Coronary artery (tissue), 2 donors: ENCODE measurements at places on chromosomes 12 and 14.

- DNase-seq = no peak
Measured at GRCh38 chr14:97634751-97635150, 837.6 kb downstream of the VRK1 start.

- no peak for DNase-seq
Measured at GRCh38 chr12:32181498-32182175, 75.0 kb downstream of the BICD1 start.

- DNase-seq = no peak
Measured at GRCh38 chr12:115946867-115947695, 330.4 kb downstream of the MED13L start.

DNA sequence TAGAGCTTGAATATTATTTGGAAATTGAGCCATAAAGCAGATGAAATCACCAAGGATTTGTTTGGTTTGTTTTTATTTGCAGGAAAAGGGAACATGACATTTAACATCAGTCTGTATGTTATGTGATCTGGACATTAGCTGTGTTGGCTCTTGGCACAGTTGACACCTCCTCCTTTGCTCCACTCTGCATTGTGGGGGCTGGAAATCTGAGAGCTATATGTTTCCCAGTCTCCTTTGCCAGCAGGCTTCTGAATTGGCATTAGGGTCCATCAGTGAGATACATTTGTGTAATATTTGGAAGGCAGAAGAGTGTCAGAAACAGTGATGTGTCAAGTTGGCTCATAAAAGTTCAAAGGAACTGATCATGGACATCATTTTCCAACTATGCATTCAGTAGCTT is 322.1 kb upstream of the ATP2B1 start:
- DNase-seq = no peak

DNA sequence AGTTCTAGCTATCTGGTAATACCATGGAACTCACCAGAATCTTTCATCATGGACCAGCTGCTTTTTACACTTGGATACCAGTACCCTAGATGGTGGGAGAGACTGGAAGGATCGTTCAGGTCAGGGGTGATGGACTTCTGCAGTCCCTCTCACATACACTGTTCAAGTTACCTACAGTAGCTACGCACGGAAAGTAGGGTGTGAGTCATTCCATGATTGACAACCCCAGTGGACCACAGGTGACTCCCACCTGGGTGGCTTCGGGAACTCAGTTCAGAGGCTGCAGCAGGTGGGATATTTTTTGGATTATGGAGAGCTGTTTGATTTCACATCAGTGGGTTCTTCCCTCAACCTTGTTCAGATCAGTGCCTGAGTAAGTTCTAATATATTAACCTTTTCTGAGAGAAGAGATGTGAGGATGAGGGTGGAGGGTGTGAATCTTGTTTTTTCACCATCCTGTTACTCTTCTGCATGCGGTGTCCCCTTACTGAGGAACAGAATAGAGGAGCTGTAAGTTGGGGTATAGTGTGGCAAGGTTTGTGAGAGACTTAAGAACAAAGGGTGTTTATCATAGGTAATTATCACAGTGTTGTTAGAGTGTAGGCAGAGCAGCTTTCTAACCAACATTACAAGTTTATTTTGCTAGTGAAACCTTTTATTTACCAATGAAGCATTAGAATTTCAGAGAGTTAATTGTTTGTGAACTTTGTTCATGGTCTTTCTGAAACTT is 39.6 kb downstream of the PRKCH start:
- DNase-seq = no peak

- no peak for DNase-seq
Measured at GRCh38 chr12:130200445-130200844, 38.2 kb downstream of the FZD10 start.

GRCh38 chr12:30853561-30854133 is 72.9 kb upstream of the TSPAN11 start:
- peak; percentile 53 for DNase-seq

GRCh38 chr14:44736326-44736725 is 225.4 kb downstream of the KLHL28 start:
- no peak for DNase-seq

DNA sequence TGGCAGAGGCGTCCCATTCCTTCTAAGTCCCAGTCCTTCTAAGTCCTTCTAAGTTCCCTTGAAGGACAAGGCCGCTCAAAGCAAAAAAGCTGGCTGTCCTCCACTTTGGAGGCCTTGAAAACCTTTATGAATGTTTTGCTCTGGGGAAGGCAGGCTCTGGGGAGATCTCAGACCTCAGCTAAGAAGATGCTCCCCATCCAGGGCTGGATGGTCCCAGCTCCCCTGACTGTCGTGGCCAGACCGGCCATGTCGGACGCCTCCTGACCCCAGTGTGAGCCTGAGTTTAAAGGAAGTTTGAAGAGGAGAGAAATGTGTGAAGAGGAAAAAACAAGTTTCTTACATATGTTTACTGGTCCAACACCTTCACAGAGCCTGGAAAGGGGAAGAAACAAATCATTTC is 5.9 kb downstream of the KRT84 start:
- no peak for DNase-seq

- no peak for DNase-seq
Measured at GRCh38 chr12:77382096-77382742, 316.9 kb upstream of the E2F7 start.

GRCh38 chr12:59317598-59317997 is 278.2 kb upstream of the SLC16A7 start:
- no peak for DNase-seq

DNA sequence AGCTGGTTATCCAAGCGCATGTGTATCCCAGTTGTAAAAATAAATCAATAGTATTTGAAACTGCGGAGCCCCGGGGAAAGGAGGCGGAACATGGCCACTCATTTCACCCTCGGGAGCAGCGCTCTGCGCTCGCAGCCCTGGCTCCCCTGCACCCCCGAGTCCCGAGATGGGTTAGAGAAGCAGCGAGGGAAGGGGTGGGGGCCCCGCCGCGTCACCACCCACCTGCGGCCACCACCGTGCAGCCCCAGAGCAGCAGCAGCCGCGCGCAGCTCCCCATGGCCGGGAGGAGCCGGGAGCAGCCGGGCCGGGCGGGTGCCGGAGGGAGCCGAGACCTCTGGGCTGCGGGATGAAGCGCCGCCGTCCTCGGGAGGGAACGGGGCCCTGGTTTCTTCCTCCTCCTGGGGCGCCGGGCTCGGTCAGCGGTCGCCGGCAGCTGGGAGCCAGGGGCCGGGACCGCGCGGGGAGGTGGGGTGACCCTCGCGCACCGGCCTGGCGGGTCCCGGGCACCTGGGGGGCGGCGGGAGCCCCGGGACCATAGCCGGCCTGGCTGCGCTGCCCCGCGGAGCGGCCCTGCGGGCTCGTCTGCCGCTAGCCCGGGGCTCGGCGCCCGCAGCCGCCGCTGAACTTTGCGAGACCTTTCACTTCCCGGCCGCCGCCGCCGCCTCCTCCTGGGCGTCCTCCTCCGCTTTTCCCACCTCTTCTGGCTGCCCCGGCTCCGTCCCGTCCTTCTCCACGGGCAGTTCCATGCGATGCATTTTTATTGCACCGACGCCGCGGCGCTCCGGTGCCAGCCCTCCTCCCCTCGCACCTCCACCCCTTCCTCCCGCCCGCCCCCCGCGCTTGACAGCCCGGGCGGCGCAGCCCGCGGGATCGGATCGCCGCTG is at the start of gene NTN4:
Gene NTN4 (minus strand): TSS at position 732 of the 884 bp plus-strand sequence. CDS start 455 bp downstream, at position 277.
- peak; percentile 77 for DNase-seq

- no peak for DNase-seq
Measured at GRCh38 chr12:44088647-44089046, 252.8 kb downstream of the TMEM117 start.

DNA sequence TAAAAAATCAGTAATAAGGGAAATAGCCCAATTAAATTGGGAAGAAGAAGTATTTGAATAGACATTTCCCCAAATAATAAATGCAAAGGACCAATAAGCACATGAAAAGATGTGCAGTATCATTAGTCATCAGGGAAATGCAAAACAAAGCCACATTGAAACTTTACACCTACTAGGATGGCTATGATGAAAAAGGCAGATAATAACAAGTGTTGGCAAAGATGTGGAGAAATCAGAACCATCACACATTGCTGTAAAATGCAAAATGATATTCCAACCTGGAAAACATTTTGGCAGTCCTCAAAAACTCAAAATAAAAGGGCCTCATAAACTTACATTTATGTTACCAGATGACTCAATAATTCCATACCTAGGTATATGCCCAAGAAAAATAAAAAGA is 131.1 kb upstream of the G2E3 start:
- no peak for DNase-seq

DNA sequence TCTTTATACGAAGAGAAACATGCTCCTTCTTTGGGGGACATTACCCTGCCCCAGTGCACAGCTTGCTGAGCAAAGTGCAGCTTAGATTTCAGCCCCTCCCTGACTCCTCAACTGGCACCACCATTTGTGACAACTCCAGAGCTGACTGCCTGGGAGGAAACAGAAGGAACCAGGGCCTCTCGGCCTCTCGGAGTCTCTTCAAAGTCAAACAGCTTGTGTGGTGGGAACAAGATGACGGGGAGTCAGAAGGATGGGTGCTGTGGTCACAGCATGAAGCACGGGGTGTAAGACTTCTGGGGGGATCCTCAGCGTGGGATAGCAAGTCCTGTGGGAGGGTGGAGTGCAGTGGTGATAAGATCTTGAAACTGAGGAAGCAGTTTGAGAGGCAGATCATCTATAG is 123.5 kb upstream of the BCL2L14 start:
- DNase-seq = no peak

GRCh38 chr14:66507181-66507721 is 696 bp upstream of the GPHN start:
- no peak for DNase-seq

GRCh38 chr14:97331526-97331925 is 534.3 kb downstream of the VRK1 start:
- DNase-seq = no peak

DNA sequence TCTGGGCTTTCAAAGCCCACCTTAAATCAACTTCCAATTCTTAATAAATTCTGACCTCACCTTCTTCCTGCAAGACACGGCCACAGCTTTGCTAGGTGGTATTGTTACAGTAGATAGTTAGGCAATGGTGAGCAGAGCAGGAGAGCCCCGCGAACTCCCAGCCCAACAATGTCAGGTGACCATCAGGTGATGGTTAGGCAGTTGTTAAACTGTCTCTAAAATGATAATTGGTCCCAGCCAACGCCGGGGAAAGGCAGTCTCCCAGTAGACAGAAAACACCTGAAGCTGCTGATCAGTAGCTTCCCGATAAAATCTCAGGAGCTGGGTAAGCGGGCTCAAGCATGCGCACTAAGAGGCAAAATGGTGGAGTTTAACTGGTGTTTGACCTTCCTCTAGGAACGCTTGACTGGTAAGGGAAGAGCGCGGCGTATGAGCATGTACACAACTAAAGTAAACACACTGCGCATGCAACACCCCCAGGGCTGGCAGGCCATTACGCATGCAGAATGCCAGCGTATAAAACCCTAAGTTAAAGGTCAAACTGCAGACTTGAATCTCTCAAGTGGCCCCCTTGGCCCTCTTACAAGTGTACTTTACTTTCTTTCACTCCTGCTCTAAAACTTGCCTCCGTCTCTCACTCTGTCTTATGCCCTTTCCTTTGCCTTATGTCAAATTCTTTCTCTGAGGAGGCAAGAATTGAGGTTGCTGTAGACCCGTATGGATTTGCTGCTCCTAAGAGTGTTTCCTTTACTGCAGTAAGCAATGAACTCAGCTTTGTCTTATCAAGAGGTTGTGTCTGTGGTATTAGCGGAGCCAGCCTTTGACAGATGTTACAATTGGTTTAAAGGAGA is 113.5 kb downstream of the C12orf75 start:
- DNase-seq = no peak

DNA sequence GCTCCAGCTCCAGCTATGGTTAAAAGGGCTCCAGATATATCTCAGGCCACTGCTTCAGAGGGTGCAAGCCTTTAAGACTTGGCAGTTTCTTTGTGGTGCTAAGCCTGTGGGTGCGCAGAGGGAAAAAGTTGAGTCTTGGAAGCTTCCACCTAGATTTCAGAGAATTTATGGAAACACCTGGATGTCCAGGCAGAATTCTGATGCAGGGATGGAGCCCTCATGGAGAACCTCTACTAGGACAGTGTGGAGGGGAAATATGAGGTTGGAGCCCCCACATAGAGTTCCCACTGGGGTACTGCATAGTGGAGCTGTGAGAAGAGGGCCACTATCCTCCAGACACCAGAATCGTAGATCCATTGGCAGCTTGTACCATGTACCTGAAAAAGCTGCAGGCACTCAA is 69.9 kb downstream of the SDR9C7 start:
- DNase-seq = no peak

GRCh38 chr12:1339618-1340319 is 254.6 kb downstream of the FBXL14 start:
- DNase-seq = no peak

- no peak for DNase-seq
Measured at GRCh38 chr12:65962921-65963861, 138.9 kb downstream of the HMGA2 start.

DNA sequence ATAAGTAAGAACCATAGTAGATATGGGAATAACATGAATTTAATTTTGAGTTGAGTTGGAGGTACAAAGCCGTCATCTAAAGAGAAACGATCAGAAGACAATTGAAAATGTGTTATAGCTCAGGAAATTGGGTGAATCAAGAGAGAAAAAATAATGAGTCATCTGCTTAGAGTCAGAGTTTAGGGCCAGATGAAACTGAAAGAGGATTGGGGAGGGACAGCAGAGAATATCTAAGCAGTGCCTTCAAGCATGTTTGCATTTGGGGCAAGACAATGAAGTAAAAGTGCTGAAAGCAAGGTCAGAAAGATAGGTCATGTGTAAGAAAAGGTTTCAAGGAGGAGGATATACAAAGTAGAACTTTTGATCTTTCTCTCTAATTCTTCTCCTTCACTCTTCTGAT is 49.4 kb downstream of the SLC15A5 start:
- no peak for DNase-seq

GRCh38 chr12:119036878-119037825 is 55.8 kb downstream of the SRRM4 start:
- DNase-seq = no peak

GRCh38 chr14:74945261-74945851 is 10.0 kb downstream of the PGF start:
- no peak for DNase-seq

DNA sequence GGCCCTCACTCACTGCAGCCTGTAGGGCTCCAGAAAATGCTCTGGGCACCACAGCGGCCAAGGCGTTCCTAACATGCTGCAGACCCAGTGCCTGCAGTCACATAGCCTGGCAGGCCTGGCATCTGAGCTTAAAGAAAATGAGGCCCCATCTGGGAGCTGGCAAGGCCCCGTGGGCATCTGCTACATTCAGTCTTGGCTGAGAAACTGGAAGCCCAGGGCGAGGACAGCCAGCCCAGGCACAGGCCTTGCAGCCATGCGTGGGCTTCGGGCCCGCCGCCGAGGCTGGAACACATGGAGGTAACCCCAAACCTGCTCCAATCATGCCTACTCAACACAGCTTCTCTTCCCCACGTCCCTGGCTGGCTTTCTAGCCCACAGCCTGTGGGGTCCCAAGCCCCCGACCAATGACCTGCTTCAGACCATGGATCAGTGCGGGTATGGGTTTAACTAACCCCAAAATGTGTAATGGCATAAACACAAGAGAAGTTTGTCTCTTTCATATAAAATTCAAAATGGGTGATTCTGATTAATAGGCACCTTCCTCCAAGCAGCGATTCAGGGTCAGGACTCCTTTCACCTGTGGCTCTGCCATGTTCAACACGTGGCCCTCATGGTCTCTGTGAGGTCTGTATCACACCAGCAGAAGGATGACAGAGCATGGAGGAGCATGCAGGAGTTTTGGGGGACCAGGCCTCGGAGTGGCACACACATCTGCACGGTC is 6.4 kb downstream of the NGB start:
- no peak for DNase-seq
